Lower lobe of right lung (tissue), 2 donors: ENCODE measurements at places on chromosomes 3 and 15. TPM values are rescaled to one million over a fixed set of nuclear protein-coding genes. Genes with fewer than 3 reads are reported as not detected.
A peak's percentile ranks its signal among the peaks of the same experiment; 100 is the strongest.

- no peaks in the 10 kb centered on the region for H3K27me3 ChIP-seq
- no peaks in the 10 kb centered on the region for H3K36me3 ChIP-seq
- no peaks in the 10 kb centered on the region for H3K4me1 ChIP-seq
- no peak overlapping the region for H3K27ac ChIP-seq
- H3K4me3 ChIP-seq: no peak overlapping the region
- DNase-seq: no peak
Observed at GRCh38 chr15:97473627-97474026, 486.9 kb upstream of the ARRDC4 start.

DNA sequence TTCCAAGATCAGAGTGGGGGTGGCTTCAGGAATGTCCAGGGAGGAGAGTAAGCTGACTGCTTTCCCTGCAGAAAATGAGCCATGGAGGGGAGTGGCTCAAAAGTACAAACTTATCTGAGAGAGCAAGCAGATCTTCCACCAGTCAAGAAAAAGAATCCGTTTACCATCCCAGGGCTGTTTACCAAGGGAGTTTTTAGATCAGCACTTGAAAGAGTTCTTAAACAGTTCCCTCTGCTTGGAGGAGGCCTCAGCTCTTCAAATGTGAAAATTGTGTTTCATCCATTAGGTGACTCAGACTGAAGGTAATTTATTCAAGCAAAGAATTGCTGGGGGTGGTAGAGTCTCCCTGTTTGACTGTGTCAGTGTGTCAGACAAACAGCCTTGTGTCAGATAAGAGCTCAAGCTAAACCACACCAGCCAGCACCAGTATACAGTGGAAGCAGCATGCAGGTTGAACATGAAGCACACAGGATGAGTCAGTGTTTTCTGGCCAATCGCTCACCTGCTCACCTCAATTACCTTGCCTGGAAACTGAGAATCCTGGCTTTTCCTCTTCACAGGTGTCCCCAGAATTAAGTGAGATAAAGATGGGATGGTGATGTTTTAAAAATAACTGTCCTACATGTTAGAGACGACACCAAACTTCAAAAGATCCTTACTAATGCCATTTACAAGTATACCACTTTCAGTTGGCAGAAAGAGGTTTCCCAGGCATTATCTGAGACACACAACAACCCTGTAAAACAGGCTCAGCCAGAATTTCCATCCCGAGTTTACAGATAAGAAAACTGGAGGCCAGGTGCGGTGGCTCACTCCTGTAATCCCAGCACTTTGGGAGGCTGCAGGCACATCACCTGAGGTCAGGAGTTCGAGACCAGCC is 21.7 kb downstream of the SH3BP5 start:
- peak overlapping the region; percentile 67 for H3K27ac ChIP-seq
- H3K27me3 ChIP-seq: no peaks in the 10 kb centered on the region
- DNase-seq: no peak
- peaks cover 9% of the 10 kb centered on the region for H3K36me3 ChIP-seq
- peaks cover 80% of the 10 kb centered on the region for H3K4me1 ChIP-seq

- no peaks in the 10 kb centered on the region for H3K36me3 ChIP-seq
- peak; percentile 64 for DNase-seq
- H3K27me3 ChIP-seq: peaks cover 24% of the 10 kb centered on the region
- peaks cover 8% of the 10 kb centered on the region for H3K4me1 ChIP-seq
- no peak overlapping the region for H3K27ac ChIP-seq
Observed at GRCh38 chr3:128426128-128426921, 40.4 kb downstream of the DNAJB8 start.

- no peak overlapping the region for H3K27ac ChIP-seq
- H3K4me3 ChIP-seq: no peak overlapping the region
- no peak for DNase-seq
- no peaks in the 10 kb centered on the region for H3K36me3 ChIP-seq
- no peaks in the 10 kb centered on the region for H3K4me1 ChIP-seq
- H3K27me3 ChIP-seq: no peaks in the 10 kb centered on the region
Observed at GRCh38 chr3:20930034-20930433, 744.0 kb upstream of the SGO1 start.

DNA sequence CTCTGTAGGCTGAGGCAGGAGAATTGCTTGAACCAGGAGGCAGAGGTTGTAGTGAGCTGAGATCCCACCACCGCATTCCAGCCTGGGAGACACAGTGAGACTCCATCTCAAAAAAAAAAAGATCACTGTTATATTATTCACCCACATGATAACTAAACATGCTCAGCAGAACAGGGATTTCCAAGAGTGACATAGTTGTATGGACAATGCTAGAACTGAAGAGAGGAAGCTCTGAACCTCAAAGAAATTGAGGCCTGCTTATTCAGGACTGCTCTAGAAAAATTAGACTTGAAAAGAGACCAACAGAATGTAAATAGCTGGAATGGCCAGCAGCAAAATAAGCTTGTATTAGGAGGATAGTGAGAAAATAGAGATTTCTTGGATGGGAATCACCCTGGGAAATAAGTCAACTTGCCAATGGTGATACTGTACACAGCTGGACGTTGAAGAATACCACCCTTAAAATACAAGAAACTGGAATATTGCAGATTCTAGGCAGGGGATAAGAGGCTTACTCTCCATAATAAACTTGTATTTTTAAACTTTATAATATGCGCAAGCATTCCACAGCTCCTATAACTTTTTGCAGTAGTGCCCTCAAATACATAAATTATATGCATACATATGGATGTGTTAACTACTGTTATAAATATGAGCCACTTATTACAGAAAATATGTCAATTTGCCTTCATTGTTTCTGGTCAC is 28.2 kb downstream of the PIK3CB start:
- H3K27me3 ChIP-seq: no peaks in the 10 kb centered on the region
- no peak for DNase-seq

DNA sequence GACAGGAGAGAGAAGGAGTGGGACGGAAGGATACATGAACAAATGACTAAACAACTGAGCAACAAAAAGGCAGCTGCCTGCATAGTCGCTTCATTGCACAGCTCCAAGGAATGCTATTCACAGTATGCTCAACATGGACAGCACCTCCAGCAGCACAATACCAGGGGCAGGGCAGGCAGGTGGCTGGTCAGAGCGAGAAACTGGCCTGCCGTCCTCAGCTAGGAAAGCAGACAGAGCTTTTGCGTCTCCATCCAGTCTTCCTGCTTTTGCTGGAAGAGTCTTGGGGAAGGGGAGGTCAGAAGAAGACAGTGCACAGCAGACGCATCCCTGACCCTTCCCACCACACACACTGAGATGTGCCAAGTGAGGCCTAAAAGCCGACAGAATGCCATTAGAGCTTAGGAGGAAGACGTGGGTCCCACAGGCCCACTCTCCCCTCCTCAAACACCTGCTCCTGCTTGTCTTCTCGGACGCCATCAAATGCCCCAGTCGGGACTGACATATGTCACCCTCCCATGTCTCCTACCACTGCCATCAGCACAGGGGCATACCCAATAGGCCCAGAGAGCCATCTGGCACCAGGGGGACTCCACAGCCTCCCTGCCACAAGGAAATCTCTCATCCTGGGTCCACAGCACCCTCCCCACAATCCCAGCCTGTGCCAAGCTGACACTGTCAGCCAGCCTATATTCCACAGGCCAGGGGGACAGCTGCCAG is 3.9 kb downstream of the RAB6B start:
- H3K36me3 ChIP-seq: no peaks in the 10 kb centered on the region
- H3K4me1 ChIP-seq: peaks cover 20% of the 10 kb centered on the region
- H3K27ac ChIP-seq: no peak overlapping the region
- DNase-seq: no peak
- no peak overlapping the region for H3K4me3 ChIP-seq
- H3K27me3 ChIP-seq: peaks cover 22% of the 10 kb centered on the region

- peak; percentile 78 for DNase-seq
- no peaks in the 10 kb centered on the region for H3K36me3 ChIP-seq
- H3K4me3 ChIP-seq: peak within 1 kb of the TSS; percentile 94
Observed at GRCh38 chr15:62389885-62390790, 225.1 kb upstream of the C2CD4B start.

GRCh38 chr15:99010768-99011167 is 3.2 kb upstream of the PGPEP1L start:
- H3K4me3 ChIP-seq: no peak overlapping the region
- H3K4me1 ChIP-seq: peaks cover 9% of the 10 kb centered on the region
- no peak overlapping the region for H3K27ac ChIP-seq
- no peaks in the 10 kb centered on the region for H3K36me3 ChIP-seq
- peaks cover 8% of the 10 kb centered on the region for H3K27me3 ChIP-seq
- DNase-seq: no peak

- DNase-seq: no peak
- H3K27me3 ChIP-seq: no peaks in the 10 kb centered on the region
- H3K4me3 ChIP-seq: no peak overlapping the region
- no peaks in the 10 kb centered on the region for H3K36me3 ChIP-seq
- H3K4me1 ChIP-seq: no peaks in the 10 kb centered on the region
Observed at GRCh38 chr15:78206326-78207109, 27.8 kb downstream of the ACSBG1 start.

GRCh38 chr3:127324913-127325628 is 37.2 kb upstream of the PRR20G start:
- no peak overlapping the region for H3K4me3 ChIP-seq
- H3K27me3 ChIP-seq: no peaks in the 10 kb centered on the region
- no peaks in the 10 kb centered on the region for H3K36me3 ChIP-seq
- no peaks in the 10 kb centered on the region for H3K4me1 ChIP-seq
- H3K27ac ChIP-seq: no peak overlapping the region

GRCh38 chr3:50165910-50166538 is 10.9 kb downstream of the SEMA3F start:
- no peak for DNase-seq
- H3K4me1 ChIP-seq: peaks cover 97% of the 10 kb centered on the region
- no peak overlapping the region for H3K4me3 ChIP-seq
- no peaks in the 10 kb centered on the region for H3K27me3 ChIP-seq
- H3K36me3 ChIP-seq: no peaks in the 10 kb centered on the region

GRCh38 chr3:14472471-14473351 is 67.4 kb downstream of the GRIP2 start:
- H3K27ac ChIP-seq: peak overlapping the region; percentile 54
- H3K36me3 ChIP-seq: peaks cover 91% of the 10 kb centered on the region
- no peaks in the 10 kb centered on the region for H3K27me3 ChIP-seq
- peaks cover 20% of the 10 kb centered on the region for H3K4me1 ChIP-seq

DNA sequence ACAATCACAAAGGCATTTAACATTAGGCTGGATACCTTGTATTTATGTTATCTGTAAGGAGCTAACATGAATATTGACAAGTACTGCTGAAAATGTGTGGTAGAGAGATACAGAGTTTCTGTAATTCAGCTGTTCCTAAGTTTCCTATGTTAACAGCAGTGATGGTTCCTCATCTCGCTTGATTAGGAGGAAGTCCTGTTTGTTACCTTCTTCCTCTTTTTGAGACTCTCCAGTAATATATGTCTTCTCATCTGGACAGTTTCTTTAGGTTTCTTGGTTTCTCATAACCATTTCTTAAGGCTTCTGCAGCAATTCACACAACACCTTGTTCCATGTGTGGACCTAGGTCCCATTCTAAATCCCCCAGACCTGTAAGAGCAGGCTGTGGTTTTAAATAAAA is 11.4 kb upstream of the PEX5L start:
- no peak for DNase-seq
- H3K27me3 ChIP-seq: no peaks in the 10 kb centered on the region
- H3K4me3 ChIP-seq: no peak overlapping the region
- H3K4me1 ChIP-seq: peaks cover 3% of the 10 kb centered on the region
- H3K27ac ChIP-seq: no peak overlapping the region

DNA sequence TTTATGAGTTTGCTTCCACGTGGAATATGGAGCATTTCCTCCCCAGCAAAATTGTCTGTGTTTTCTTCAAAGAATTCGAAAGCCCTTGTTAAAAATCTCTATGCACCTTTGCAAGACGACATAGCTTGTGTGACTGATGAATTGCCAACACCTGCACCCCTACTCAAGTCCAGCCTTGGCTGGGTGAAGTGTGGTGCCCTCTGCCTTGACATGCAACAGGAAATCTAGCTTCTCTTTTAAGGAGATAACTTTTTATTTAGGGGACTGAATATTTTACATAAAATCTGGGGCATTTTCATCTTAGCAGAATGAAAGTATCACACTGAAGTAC is 647 bp downstream of the HMG20A start:
- H3K27ac ChIP-seq: peak overlapping the region; percentile 89
- peaks cover 43% of the 10 kb centered on the region for H3K4me1 ChIP-seq
- H3K36me3 ChIP-seq: no peaks in the 10 kb centered on the region
- no peaks in the 10 kb centered on the region for H3K27me3 ChIP-seq

DNA sequence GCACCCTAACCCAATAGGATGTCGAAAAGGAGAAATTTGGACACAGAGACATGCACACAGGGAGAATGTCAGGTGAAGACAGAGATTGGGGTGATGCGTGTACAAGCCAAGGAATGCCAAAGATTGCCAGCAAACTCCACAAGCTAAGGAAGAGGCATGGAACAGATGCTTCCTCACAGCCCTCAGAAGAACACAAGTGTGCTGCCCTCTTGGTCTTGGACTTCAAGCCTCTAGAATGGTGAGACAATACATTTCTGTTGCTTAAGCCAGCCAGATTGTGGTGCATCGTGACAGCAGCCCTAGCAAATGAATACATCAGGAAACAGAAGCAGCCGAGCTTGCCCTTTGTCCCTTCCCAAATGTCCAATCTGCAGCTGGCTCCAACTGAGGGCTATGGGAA is 23.7 kb upstream of the ARL8B start:
- no peak for DNase-seq
- H3K27me3 ChIP-seq: peaks cover 19% of the 10 kb centered on the region
- H3K4me1 ChIP-seq: peaks cover 11% of the 10 kb centered on the region
- no peak overlapping the region for H3K27ac ChIP-seq

- no peak for DNase-seq
- H3K27ac ChIP-seq: no peak overlapping the region
- no peak overlapping the region for H3K4me3 ChIP-seq
- H3K27me3 ChIP-seq: no peaks in the 10 kb centered on the region
Observed at GRCh38 chr15:97978401-97979139, 18.1 kb downstream of the ARRDC4 start.

DNA sequence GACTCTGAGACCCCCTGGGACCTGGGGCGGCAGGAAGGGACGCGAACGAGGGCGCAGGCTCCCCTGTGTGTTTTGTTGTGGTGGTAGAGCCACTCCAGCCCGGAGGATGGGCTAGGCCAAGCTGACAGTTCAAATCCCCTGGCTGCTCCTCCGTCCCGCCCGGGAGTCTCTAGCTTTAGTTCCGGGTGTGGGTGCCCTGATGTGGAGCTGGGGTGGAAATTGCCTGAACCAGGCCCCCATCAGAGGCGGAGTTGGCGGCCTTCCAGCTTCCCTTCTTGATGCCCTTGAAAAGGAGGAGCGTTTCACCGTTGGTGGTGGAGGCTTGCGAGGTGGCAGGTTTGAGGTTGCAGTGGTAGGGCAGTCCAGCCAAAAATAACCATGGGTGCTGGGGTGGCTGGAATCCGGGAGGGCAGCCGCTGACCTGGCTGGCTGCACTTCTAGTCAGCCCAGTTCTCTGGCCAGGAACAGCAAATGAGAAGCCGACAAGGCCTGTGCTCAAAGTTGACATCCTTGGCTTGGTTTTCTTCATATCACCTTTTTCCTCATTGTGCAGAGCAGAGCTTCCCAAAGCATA is 817 bp downstream of the CLK3 start:
- H3K36me3 ChIP-seq: peaks cover 28% of the 10 kb centered on the region
- H3K4me1 ChIP-seq: peaks cover 48% of the 10 kb centered on the region
- peak overlapping the region; percentile 99 for H3K27ac ChIP-seq
- DNase-seq: peak; percentile 86
- H3K27me3 ChIP-seq: no peaks in the 10 kb centered on the region

- H3K4me1 ChIP-seq: no peaks in the 10 kb centered on the region
- H3K36me3 ChIP-seq: no peaks in the 10 kb centered on the region
- no peak overlapping the region for H3K4me3 ChIP-seq
- no peak for DNase-seq
Observed at GRCh38 chr3:190288836-190289235, 33.4 kb downstream of the CLDN1 start.

- DNase-seq: no peak
- H3K27ac ChIP-seq: no peak overlapping the region
- no peak overlapping the region for H3K4me3 ChIP-seq
- no peaks in the 10 kb centered on the region for H3K36me3 ChIP-seq
Observed at GRCh38 chr3:109943181-109943580, 605.8 kb upstream of the DPPA4 start.

The HYAL2 gene
- total RNA-seq: 155 TPM

The GCNT3 gene
- 0.68 TPM for total RNA-seq

The TUBGCP5 gene
- total RNA-seq: 12.9 TPM

The XYLB gene
- 2.7 TPM for total RNA-seq

The NTRK3 gene
- 3.5 TPM for total RNA-seq
